Nephron progenitor cell (in vitro differentiated cells): ENCODE measurements at places on chromosomes 12 and 14.

DNA sequence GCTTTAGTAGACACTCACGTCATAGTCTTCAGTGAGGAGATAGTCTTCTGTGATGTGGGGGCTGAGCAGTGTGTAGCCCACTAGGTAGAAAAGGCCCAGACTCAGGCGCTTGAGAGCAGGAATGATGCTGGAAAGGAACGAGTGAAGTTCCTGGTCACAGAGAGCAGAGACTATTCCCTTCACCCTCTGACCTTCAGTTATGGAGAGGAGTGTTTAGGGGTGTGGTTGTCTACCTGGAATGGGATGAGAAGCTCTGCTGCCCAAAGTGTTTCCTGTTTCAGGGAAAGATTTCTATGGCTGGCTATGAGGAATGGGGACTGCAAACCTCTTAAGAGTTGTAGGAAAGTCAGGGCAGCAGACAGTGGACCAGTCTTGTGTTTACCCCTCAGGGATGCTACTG is 8.7 kb downstream of the EMG1 start:
- no peak for DNase-seq
- H3K4me3 ChIP-seq: no peak overlapping the region
- H3K27me3 ChIP-seq: no peaks in the 10 kb centered on the region
- H3K4me1 ChIP-seq: no peaks in the 10 kb centered on the region
- H3K27ac ChIP-seq: peak overlapping the region; percentile 83

DNA sequence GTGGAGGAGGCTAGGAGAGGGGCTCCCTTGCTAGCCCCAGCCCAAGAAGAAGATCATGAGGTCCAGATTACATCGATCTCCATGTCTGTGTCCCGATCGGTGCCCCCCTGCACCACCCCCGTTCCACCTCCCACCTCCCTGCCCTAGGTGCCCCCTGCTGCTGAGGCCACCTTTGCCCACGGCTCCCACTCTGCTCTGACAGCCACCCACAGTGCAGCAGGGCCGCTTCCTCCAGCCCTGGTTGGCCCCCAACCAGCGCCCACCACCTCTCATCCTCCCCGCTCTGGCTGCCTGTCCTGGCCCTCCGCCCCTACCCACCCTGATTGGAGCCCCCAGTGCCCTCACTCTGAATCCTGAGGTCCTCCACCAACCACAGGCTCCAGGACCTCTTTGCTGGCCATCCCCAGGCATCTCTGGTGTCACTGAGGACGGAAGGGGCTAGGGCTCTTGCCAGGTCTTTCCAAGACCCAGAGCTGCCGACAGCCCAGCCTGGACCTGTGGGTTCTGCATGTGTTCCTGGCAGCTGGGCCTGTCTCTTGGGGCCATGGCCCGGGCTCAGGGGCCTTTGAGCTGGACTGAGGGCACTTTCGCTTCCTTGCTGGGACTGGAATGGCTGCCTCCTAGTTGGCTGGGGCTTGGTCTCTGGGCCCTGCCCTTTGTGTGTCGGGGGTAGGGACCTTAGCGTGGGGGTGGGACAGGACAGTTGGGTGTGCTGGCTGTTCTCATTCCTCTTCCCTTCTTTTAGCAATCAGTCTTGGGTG is 7.2 kb upstream of the PLXNC1 start:
- no peaks in the 10 kb centered on the region for H3K36me3 ChIP-seq
- no peak overlapping the region for H3K27ac ChIP-seq
- H3K4me1 ChIP-seq: no peaks in the 10 kb centered on the region
- no peak for DNase-seq

DNA sequence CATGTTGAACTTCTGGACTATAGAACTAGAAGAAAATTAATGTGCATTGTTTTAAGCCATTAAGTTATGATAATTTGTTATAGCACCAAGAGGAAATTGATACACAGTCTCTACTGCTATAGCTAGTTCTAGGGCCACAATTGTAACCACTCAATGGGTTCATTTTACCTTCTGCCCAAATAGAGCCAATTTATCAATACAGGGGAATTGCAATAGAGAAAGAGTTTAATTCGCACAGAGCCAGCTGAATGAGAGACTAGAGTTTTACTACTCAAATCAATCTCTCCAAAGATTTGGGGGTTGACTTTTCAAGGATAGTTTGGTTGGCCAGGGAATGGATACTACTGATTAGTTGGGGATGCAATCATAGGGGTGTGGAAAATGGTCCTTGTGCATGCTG is 31.9 kb upstream of the BICDL1 start:
- H3K27ac ChIP-seq: no peak overlapping the region
- DNase-seq: no peak
- no peaks in the 10 kb centered on the region for H3K4me1 ChIP-seq
- H3K36me3 ChIP-seq: no peaks in the 10 kb centered on the region
- H3K4me3 ChIP-seq: no peak overlapping the region

DNA sequence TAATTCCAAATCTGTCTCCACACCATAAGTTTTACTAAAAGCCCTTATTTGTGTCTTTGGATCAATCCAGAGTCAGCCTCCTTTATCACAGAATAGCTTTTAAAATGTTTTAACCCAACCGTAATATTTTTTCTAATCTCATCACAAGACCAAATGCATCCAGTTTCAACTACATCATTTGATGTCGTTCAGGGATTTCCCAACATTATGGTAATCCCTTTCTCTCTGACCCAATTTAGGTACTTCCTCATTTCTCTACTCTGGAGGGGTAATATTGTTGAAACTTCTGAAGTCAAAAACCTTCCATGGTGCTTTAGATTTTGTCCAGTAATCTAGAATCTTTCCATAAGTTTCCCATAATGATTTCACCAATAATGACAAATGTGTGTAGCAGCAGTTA is 596.8 kb downstream of the SOX5 start:
- no peak overlapping the region for H3K4me3 ChIP-seq
- no peaks in the 10 kb centered on the region for H3K36me3 ChIP-seq
- H3K27me3 ChIP-seq: no peaks in the 10 kb centered on the region
- H3K4me1 ChIP-seq: no peaks in the 10 kb centered on the region

DNA sequence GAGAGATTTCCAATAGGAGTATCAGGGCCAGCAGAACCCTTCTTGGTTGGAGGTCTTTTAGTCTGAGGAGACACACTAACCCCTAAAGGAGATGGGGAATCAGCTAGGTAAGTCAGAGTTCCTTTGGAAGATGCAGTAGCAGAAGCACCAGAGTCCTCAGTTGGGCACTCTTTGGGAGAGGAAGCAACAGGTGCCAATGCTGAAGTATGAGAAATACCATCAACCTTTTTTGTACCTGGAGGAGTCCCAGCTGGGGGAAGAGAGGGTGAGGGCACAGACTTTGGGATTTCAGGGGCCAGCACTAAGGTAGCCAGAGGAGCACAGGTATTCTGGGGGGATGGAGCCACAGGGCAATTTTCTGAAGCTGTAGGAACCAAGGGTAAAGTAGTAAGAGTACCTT is 6.0 kb downstream of the NACA start:
- H3K27ac ChIP-seq: peak overlapping the region; percentile 97
- no peak for DNase-seq
- H3K36me3 ChIP-seq: peaks cover 74% of the 10 kb centered on the region
- H3K4me3 ChIP-seq: peak overlapping the region; percentile 26
- H3K27me3 ChIP-seq: peaks cover 4% of the 10 kb centered on the region

- H3K27me3 ChIP-seq: peaks cover 3% of the 10 kb centered on the region
- peaks cover 31% of the 10 kb centered on the region for H3K4me1 ChIP-seq
- DNase-seq: no peak
- no peak overlapping the region for H3K27ac ChIP-seq
These were observed 7.3 kb upstream of the CLECL1 start for GRCh38 chr12:9740106-9740750.

DNA sequence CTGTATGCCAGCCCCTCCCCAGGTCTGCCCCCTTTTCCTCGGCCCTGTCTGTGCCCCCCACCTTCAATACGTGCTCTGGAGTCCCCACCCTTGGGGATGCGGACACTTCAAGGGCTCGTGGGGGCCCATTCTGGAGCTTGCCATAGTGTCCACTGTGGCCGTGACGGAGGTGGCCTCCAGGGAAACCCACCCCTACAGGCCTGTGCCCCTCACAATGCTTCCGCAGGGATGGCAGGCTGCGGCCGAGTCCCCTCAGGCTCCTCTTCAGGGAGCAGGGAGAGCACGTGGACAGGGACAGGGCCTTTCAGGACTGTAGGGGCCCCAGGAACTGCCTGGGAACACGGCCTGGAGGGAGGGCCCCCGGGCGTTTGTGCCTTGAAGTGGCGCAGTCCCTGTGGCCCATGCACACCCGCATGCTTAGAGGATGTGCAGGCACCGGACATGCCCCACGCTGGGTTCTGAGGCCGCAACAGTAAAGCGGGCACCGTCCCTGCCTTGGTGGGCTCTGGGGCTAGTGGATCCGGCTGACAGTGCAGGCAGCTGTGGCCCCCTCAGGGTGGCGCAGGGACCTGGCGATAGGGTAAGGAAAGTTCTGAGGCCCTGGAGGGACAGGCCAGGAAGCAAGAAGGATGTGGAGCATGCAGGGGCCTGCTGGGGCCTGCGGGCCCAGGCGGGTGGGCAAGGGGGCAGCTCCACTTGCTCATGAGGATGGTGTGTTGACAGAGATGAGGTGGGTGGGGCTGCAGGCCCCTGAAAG is 209.0 kb upstream of the RTL1 start:
- H3K4me1 ChIP-seq: peaks cover 8% of the 10 kb centered on the region
- H3K4me3 ChIP-seq: no peak overlapping the region
- H3K36me3 ChIP-seq: no peaks in the 10 kb centered on the region
- DNase-seq: no peak
- H3K27ac ChIP-seq: no peak overlapping the region
- peaks cover 9% of the 10 kb centered on the region for H3K27me3 ChIP-seq

GRCh38 chr12:29799591-29799990 is 15.8 kb upstream of the TMTC1 start:
- H3K36me3 ChIP-seq: no peaks in the 10 kb centered on the region
- H3K27me3 ChIP-seq: peaks cover 2% of the 10 kb centered on the region
- H3K27ac ChIP-seq: no peak overlapping the region
- H3K4me3 ChIP-seq: no peak overlapping the region
- H3K4me1 ChIP-seq: peaks cover 26% of the 10 kb centered on the region
- DNase-seq: no peak

GRCh38 chr14:94770251-94770749 is 387 bp upstream of the GSC start:
- no peak overlapping the region for H3K27ac ChIP-seq
- H3K27me3 ChIP-seq: peaks cover 99% of the 10 kb centered on the region
- H3K4me3 ChIP-seq: peak overlapping the region; percentile 61
- DNase-seq: no peak
- peaks cover 57% of the 10 kb centered on the region for H3K4me1 ChIP-seq
- no peaks in the 10 kb centered on the region for H3K36me3 ChIP-seq

DNA sequence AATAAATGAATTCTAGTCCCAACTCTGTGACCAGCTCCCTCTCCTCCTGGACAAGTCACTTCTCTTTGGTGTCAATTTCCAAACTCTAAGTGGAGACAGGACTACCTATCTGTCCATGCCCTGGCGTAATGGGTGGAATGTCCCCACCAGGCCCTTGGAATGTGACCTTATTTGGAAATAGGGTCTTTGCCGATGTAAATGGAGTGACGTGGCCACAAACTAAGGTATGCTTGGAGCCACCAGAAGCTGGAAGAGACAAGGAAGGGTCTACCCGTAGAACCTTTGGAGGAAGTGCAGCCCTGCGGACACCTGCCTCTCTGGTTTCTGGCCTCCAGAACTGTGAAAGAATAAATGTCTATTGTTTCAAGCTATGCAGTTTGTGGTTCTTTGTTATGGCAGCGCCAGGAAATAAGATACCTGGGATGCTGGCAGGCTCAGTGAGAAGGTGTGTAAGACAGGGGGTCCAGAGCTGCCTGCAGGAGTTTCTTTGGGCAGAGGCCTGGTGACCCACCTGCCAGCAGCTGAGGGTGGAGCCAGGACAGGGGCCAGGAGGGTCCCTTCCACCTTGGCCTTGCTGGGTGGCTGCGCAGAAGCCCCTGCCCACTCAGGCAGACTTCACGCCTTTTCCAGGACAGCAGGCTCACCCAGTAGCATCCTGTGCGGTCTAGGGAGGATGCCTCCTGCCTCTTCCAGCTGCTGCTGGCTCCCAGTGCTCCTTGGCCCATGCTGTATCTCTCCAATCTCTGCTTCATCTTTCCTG is 45.8 kb downstream of the ARL6IP4 start:
- H3K27me3 ChIP-seq: peaks cover 6% of the 10 kb centered on the region
- DNase-seq: no peak
- H3K36me3 ChIP-seq: no peaks in the 10 kb centered on the region

- no peak overlapping the region for H3K27ac ChIP-seq
- no peaks in the 10 kb centered on the region for H3K4me1 ChIP-seq
- H3K4me3 ChIP-seq: no peak overlapping the region
- peak; percentile 91 for DNase-seq
- no peaks in the 10 kb centered on the region for H3K36me3 ChIP-seq
These were observed 541.9 kb upstream of the SEL1L start for GRCh38 chr14:82075566-82075965.

DNA sequence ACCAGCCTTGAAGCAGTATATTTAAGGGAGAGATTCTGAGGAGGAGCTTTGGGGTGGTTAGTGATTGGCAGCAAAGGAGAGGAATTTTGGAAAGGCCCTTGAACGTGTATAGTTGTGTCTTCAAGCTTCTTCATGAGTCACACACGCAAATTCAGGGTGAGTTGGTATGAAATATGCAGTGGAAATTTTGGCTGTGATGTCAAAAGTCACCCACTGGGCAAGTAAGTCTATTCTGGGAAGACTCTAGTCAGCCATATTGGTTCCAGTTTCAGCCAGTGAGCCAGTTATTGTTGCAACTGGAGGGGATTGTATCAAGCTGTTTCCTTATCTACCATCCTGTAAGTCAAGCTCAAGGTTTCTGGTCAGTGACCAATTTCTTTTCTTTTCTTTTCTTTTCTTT is 32.0 kb upstream of the VASH1 start:
- no peak overlapping the region for H3K27ac ChIP-seq
- no peak for DNase-seq
- peaks cover 6% of the 10 kb centered on the region for H3K4me1 ChIP-seq
- H3K36me3 ChIP-seq: no peaks in the 10 kb centered on the region

DNA sequence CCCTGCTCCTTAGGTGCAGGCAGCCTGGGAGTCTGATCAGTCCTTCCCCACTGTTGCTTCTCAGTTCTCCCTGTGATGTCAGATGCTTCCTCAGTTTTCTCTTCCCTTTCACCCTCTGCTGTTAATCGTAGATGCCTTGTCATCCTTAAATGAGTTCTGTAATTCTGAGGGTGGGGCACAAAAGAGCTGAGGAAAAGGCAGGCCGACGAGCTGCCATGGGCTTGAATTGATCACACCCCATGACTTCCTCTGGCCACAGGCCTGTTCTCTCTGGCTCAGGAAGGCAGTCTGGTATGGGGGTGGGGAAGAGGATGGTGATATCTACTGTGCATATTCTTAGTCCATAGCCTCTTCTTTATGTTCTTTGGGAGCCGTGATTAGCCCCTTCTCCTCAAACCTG is 5.2 kb upstream of the AP1G2 start:
- peaks cover 55% of the 10 kb centered on the region for H3K4me1 ChIP-seq
- peaks cover 10% of the 10 kb centered on the region for H3K36me3 ChIP-seq
- no peak overlapping the region for H3K4me3 ChIP-seq
- peaks cover 47% of the 10 kb centered on the region for H3K27me3 ChIP-seq
- H3K27ac ChIP-seq: peak overlapping the region; percentile 67
- no peak for DNase-seq
